ENCODE measurements at places on chromosomes 11 and 22.

DNA sequence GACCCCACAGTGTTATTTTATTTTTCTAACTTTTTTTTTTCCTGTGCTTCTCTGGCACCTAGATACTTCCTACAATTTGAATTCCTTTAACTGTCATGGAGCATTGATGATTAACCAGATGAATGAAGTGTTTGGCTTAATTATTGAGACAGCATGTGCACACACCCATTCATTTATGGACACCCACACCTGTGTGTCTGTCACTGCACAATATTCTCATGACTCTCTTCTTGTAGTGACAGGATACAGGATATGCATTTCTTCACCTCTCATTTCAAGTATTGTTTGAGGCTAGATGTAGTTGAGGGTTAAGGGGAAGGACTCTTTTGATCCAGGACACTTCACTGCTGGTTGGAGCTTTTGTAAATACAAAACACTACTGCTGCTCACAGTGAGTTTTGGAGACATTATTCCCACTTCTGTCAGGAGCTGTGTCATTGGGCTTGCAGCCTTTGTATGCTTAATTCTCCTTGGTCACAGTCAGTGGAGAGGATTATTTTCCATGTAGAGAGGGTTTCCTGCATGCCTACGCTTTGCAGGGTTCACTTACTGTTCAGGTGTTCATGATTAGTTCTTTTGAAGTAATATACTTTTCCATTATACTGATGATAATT, 33.5 kb downstream of the SPECC1L start:
- DNase-seq = no peak

DNA sequence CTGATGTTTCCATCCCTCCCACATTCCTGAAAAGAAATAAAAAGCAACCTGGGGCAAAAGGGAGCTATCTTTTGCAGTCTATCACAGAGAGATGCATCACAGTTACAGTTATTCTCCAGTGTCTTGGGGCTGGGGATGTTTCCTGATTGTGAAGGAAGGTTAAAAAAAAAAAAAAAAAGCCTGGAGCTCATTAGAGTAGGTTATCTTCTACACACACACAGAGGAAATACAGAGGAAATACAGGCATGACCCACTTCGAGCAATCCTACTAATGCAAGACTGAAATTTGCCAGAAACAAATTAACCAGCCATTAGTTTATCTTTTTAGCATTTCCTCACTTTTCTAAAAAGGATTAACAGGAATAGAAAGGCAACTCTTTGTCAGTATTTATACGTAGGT, 89.4 kb upstream of the CLMP start:
- DNase-seq = no peak

DNA sequence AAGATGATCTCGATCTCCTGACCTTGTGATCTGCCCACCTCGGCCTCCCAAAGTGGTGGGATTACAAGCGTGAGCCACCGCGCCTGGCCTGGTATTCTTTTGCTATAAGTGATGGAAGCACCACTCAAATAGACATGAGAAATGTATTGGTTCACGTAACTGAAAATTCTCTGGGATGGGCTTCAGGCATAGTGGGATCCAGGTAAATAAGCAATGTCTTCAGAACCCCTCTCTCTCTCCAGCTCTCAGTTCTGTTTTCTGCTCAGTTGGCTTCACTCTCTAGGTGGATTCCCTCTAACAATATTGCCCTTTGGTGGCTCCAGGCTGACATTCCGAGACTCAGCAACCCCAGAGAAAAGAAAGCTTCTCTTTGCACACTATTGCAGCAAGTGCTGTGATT, 889 bp upstream of the LHFPL7 start:
- DNase-seq = no peak

- DNase-seq = no peak
Observed at GRCh38 chr22:22179858-22180257, 64.7 kb upstream of the VPREB1 start.

DNA sequence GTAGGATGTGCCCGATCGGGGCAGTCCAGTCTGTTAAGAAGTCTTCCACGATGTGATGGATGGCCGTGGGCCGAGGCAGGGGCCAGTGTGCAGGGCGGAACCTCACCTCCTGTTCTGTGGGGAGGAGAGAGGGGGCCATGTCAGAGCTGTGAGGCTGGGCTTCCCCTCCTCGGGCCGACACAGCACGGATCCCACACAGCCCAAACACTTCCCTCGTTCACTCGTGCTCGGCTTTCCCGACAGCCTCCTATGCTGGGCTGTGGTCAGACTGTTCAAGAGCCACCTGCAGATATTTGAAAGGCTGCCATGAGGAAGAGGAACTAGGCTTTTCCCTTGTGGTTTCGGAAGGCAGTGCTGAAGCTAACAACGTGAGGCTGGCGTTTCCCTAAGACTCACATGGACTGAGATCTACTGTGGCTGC, 12.3 kb upstream of the TXN2 start:
- no peak for DNase-seq

GRCh38 chr11:106464728-106465127, 387.3 kb downstream of the AASDHPPT start:
- no peak for DNase-seq

DNA sequence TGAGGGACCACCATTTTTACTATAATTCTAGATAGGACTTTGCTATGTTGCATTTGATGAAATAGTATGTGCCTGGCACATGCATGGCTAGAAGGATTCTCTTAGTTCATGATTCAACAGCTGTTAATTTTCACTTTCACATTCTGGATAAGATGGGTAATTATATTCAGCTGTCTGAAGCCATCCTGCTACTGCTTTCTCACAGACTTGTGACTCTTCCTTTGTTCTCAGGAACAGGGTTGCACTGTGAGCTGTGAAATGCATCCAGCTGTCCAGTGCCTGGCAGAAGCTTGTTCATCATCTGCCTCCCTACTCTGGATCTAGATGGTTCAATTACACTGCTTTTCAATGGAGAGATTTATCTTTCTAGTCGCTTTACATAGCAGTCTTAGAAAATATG, 610.1 kb upstream of the ANO5 start:
- DNase-seq = no peak

Measured in astrocyte of the spinal cord (primary cell).